ENCODE measurements at places on chromosomes 11 and 22.

GRCh38 chr11:7056828-7057513 lies 31.8 kb upstream of the RBMXL2 start:
- DNase-seq, result no peak

GRCh38 chr11:75205564-75206020 lies 35.0 kb upstream of the TPBGL start:
- DNase-seq, result no peak

DNA sequence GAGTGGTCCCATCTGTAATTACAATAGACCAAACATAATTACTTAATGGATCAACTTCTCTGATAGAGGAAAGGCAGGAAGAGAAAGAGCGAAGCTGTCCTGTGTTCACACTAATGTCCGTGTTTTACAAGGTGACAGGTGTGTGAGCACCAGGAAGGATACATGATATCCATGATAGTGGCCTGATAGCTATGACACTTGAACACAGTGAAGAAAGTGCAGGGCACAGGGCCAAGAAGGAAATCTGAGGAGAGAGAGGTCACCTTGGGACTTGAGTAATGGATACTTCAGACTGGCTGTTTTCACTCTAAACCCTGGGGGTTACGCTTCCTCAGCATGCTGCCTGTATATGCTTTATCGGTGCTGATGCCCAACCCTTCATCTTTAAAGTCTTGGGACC lies 29.4 kb downstream of the TUB start:
- no peak for DNase-seq

GRCh38 chr11:88414385-88414861 lies 76.9 kb upstream of the CTSC start:
- DNase-seq, result peak; percentile 51

DNA sequence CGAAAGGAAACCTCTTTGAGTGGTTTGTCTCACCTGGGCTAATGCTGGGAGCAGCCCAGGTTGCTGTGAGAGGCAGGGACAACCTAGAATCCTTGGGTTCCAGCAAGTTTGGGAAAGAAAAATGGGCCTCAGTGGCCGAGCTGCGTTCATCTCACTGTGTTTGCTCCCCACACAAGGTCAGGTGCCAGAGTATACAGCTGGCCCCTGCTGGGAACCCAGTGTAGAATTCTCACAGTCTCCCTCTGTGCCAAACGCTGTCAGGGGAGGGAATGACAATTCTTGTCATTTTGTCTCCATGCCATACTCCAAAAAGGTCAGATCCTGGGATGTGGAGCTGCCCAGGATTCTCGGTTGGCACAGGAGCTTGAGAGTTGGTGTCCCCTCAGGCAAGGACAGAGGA lies 4.3 kb downstream of the DGKZ start:
- no peak for DNase-seq

- DNase-seq, result no peak
Measured at GRCh38 chr11:68372114-68372513, 59.7 kb downstream of the LRP5 start.
